Left colon (tissue), 2 donors: ENCODE measurements at places on chromosomes 2 and 18. TPM values are rescaled to one million over a fixed set of nuclear protein-coding genes. Genes with fewer than 3 reads are reported as not detected.

SLC19A3 gene
- total RNA-seq = 8.5 TPM

LYG1 gene
- 1.2 TPM for total RNA-seq

ANKRD53 gene
- total RNA-seq = 0.70 TPM

RAB17 gene
- 51.3 TPM for total RNA-seq

RAB31 gene
- 16.6 TPM for total RNA-seq

G6PC2 gene
- not detected for total RNA-seq

ENOSF1 gene
- total RNA-seq = 66.3 TPM

SMAD7 gene
- 36.4 TPM for total RNA-seq

CCDC141 gene
- 3.9 TPM for total RNA-seq

- no peak for DNase-seq
Observed at GRCh38 chr2:1696472-1696871, 47.8 kb downstream of the PXDN start.

- no peak for DNase-seq
Observed at GRCh38 chr2:200784215-200784614, 27.5 kb upstream of the BZW1 start.

DNA sequence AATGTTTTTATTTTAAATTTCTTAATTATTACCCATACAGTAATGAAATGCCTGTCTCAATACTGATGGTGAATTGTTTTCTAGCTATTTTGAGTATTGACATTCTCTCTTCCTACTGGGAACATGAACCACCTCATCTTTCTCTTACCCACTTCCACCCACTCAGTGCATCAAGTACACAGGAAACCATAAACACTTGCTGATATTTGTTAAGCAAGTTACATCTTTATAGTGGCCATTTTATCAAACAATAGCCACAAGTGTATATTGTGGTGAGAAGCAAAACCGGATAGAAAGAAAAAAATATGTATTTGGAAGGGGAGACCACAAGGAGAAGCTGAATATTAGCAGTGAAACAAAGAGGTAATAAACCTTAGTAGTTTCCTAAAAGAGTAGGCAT is 368.1 kb upstream of the HNRNPA3 start:
- no peak for DNase-seq

DNA sequence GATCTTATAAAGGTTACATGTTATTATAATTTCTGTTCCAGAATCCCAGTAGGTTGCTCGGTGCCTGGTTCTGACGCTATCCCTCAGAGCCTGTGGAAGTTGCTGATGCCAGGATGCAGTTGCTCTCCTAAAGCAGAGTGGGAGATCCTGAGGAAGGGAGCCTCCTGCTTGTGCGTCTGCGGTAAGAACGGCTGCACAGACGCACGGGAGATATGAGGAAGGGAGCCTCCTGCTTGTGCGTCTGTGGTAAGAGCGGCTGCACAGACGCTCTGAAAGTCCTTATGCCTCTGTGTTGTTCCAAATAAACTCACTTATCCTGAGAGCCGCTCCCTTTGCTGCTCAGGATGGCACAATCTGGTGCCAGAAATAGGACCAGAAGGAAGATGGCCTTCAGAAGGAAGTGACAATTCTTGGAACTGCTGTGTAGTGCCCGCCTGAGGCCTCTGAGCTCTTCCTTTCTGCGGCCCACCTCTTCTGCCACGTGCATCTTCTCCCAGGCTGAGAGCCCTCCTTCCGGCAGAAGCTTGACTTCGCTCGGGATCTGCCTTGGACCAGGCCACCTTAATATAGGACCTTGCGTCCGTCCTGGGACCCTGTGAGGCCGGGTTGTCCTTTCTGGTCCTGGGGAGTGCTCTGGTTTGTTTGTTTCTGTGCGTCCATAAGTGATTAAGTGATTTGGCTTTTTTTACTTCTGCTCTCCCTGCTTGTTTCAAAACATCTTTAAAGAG is 89.5 kb downstream of the RTP5 start:
- no peak for DNase-seq

DNA sequence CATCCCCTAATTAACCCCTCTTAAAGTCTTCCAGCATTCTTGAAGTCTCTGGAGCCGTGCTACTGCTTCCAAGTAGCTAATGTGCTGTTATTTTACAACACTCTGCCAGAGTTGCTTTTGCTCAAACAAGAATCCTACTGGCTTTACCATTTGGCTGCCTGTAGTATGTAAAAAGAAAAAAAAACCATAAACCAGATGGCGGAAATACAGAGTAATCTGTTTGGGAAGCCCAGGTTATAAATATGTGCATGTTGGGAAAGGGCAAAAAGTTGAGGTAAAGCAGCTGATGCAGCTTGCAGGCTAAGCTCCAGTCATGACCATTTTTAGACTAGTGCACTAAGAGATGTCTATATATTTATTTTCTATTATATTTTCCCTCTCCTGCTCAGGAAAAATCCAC is 313.2 kb upstream of the ETAA1 start:
- no peak for DNase-seq

DNA sequence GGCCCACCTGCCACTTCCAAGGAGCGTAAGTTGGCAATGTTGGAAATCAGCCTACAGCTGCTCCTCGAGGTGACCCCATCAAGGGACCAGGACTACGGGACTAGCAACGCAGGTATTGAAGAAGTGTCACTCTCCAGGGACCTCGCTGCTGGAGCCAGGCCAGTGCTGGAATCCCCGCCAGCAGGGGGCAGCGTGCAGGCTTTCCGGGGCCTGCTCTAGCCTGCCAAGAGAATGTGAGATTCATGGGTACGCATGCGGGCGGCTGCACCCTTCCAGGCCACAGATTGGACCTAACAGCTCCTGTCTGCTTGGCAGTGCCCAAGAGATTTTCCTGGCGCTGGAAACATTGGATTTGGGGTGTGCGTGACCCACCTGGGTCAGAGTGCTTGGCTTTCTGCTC is 182.8 kb upstream of the RAB12 start:
- DNase-seq = peak; percentile 10

DNA sequence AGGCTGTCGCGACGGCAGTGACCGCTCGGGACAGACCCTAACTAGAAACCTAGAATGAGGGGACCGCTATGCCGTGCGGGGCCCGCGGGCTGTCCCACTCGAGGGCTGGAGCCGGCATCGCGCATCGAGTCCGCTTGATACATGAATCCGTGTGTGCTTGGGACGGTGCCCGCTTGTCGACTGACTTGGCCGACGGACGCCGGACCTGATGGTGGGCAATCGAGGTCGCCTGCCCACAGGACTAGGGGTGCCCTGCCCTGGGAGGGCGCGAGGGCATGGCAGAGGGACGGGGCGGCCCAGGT is 749 bp upstream of the PTMA start:
- no peak for DNase-seq

GRCh38 chr2:102050854-102051391 is 59.2 kb downstream of the IL1R2 start:
- DNase-seq = peak; percentile 78

DNA sequence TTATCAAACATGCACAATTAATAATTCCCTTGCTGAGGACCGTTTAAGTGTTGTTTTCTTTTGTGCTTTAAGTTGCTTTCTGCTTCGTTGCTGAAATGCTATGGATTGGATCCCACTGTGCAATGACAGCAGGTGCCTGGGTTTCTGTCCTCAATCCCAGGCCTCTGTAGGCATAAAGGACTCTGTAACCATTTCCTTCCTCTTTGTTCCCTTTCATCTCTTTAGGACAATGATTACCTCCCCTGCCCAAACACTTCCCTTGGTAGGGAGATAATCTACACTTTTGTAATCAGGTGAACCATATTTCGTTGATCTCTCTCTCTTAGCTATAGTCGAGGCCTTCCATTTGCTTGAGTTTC is 58.6 kb upstream of the LYPD6B start:
- DNase-seq = no peak

- no peak for DNase-seq
Observed at GRCh38 chr18:44035554-44035953, 645.1 kb upstream of the SETBP1 start.

DNA sequence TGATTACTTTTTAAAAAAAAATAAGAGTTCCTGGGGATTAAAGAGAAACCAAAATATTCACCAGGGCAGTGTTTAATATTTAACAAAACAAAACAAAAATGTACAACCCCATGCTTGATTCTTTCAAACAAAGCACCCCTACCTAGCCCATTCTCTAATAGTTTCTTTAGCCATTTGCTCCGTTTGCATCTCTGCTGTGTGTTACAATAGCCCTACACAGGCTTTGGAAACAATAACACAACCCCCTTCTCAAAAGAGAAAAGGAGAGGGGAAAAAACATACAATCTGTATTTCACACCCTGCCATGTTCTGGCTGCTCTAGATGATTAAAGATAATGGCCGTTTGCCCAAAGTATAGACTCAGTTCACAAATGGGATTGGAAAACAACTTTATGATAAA is 302.9 kb downstream of the CPS1 start:
- DNase-seq = no peak

- DNase-seq = no peak
Observed at GRCh38 chr2:225464346-225465025, 65.0 kb downstream of the NYAP2 start.

DNA sequence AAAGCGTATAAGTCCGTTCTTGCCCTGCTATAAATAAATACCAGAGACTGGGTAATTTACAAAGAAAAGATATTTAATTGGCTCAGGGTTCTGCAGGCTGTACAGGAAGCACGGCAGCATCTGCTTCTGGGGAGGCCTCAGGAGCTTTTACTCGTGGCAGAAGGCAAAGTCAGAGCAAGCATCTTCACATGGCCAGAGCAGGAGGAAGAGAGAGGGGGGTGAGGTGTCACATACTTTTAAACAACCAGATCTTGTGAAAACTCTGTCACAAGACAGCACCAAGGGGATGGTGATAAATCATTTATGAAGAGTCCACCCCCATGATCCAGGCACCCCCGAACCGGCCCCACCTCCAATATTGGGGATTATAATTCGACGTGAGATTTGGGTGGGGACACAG is 130.6 kb downstream of the LTBP1 start:
- DNase-seq = no peak

DNA sequence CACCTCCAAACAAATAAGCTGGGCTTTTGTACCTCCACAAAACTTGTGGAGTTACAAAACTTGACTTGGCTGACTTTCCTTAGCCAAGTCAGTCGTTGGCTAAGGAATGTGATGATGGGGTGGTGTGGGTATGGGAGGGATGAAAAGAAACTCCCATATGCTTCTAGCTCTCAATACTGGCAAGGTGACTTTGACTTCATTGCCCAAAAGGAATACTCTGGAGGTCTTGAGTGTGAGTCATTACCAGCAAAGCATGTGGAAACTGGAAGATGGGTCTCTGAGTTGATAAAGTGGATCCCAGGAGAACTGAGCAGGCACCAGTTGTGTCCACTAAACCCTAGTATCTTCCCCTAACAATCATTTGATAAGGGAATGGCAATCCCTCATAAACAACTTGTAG is 226.7 kb downstream of the GULP1 start:
- DNase-seq = no peak

- DNase-seq = no peak
Observed at GRCh38 chr18:37012452-37012851, 183.5 kb downstream of the KIAA1328 start.

GRCh38 chr2:30046979-30047378 is 99.8 kb upstream of the YPEL5 start:
- no peak for DNase-seq

- no peak for DNase-seq
Observed at GRCh38 chr2:12549641-12550040, 167.1 kb upstream of the TRIB2 start.

DNA sequence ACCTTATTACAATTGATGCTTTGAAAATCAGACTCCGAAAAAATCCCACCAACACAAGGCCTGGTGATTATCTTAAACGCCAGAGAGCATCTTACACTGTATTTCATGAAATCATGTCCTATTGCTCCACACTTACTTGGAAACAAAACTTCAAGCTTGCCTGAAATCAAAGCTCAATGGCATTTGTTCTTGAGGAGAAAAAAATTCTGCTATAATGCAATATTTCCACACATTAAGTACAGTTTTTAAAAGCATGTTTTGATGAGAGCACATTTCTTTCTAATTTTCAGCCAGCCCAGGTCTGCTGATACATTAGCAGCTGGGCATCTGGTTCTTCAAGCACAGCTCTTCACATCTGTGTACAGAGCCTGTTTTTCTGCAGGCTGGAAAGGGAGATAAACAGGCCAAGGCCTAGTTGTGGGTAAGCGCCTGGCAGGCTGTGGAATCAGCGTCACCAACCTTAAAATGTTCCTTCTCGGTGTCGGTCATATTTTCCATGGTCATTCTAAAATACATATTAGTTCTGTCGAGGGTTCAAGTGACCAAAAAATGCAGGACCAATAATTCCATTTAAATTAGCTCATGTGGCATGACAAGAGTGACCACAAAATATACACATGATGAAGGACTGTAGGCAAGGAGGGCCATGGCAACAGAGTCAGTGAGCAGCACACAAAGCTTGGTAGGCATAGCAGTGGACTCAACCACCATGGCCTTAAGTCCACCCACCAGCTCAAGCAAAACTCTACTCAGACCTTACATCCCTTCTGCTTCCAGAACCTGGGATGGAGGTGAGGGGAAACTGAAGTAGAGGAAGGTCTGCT is 20.9 kb downstream of the SLC8A1 start:
- no peak for DNase-seq

DNA sequence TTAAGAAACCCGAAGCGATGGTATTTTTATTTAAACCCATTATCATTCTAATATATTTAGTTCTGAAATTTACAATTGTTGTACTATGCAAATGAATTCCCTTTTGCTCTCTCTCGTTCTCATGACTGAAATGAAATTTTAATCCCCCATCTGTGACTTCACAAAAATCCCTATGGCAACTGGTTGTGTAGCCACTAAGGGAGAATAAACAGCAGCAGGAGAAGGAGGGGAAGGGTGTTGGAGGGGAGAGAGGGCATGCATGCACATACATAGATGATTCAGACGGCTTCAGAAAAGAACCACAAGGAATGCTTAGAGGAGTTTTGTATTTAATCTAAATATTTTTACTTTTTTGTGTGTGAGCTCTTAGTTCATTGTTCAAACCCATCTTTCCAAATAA is 36.8 kb downstream of the CPS1 start:
- no peak for DNase-seq

DNA sequence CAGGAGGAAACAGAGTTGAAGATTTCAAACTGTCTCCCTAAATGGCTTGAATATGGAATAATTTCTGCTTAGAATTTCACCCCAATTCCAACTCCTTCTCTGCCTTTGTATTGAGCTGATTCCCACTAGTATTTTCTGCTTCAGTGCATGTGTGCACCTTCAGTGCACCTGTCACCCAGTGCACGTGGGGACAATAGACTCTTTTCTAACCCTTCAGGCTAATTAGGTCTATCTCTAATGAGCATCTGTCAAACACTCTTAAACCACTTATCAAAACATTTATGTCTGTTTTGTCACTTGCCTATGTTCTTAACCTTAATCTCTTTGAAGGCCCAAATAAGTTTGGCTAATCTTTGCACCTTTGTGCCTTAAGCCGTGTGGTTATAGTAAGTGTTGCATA is 232.0 kb upstream of the NETO1 start:
- DNase-seq = no peak

DNA sequence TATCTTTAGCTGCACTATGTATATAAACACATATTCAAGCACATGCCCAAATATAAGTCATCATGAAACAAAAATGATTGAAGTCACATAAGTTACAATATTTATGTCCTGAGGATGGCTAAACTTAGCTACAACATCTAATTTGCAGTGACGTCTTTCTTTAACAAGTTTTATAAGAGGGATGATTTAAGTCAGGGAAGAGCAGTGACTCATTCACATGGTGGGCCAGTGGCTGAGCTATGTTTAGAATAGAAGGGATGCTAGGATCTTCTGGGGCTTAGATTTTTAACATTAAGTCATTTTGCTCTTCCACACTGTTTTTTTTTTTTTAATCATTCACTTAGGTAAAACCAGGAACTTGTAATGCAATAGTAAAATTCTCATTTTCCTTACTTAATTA is 22.3 kb downstream of the ADCYAP1 start:
- DNase-seq = no peak
